ENCODE measurements at places on chromosomes 7 and 10.

GRCh38 chr10:33706746-33707145 lies 372.3 kb upstream of the NRP1 start:
- DNase-seq = no peak

DNA sequence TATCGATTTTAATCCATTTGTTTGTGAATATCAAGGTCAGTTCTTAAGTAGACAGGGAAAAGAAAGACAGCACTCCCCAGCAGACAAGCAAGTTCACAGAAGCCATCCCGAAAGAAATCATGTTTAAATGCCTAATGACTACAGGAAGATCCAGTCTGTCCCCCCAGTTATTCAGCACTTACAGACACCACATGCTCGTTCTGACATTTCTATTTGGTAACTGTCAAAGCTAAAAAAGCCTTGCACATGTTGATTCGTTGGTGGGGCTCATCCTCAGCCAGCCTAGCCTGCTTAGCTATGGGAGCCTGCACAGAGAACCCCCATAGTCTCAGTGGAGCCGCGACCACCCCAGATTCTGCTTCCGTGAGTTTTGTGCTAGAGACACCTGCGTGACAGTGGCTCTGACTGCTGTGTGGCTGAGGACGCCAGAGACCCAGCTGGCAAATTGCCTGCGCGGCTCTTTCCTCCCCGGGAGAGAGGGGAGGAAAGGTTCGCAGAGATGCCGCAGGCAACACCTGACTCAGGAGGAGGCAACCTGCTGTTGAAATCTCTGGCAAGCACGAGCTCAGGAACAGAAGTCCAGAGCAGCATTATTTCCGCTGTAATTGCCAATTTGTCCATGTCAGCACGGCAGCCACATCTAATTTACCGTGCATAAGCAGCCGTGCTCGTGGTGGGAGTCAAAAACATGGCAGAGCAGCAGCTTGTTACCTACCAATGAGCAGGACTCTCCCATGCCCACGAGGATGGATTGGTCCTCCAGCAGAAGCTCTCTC lies 194.2 kb downstream of the GPAM start:
- no peak for DNase-seq

DNA sequence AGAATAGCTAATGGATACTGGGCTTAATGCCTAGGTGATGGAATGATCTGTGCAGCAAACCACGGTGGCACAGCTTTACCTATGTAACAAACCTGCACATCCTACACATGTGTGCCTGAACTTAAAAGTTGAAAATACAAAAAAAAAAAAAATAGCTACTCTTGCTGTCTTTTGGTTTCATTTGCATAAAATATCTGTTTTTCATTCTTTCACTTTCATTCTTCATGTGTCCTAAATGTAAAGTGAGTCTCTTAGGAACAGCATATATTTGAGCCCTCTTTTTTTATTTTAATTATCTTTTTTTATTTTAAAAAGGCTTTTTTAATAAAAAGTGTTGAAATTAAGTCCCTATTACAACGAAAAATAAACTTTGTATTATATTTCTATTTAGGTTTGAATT lies 836.1 kb upstream of the KCND2 start:
- no peak for DNase-seq

DNA sequence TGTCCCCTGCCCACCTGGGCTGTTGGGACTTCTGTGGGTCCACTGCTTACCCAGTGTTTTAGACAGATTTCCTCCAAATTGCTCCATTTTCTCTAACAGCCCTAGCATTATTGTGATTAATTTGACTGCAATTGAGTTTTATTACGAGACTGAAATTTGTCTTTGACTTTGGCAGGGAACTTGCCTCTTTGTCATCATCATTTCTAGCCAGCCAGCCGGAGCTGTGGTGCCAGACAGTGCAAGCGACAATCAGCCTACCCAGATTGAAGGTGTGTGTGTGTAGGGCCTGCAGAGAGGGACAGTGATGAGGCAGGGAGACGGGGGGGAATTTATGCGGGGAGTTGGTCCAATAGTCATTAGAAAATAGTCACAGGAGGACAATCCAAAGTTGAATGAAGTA lies 743.0 kb downstream of the NRG3 start:
- no peak for DNase-seq

DNA sequence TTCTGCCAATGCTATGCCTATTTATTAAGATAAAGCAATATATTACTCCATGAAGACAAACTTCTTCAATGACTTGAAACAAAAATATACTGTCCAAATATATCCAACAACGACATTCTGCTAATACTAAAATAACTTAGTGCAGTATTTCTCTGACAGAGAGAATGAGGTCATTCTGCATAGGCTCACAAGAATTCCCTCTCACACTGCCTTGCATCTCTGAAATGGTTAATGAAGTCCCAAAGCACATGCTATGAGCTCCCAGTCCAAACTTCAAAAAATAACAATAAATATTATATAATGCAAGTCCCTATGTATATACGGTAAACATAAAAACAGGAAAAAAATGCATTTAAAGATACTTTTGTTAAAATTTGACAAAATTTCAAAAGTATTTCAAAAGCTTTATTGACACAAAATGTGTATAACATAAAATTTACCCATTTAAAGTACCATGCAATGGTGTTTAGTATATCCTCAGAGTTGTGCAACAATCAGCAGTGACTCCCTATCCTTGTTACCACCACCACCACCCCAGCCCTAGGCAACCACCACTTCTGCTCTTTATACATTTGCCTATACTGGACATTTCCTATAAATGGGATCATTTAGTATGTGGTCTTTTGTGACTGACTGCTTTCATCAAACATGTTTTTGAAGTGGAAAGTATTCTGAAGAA lies 27.6 kb downstream of the CHCHD3 start:
- no peak for DNase-seq

Data from keratinocyte (primary cell).